ENCODE measurements at places on chromosomes 5 and 9.

GRCh38 chr5:144203750-144204596, 33.3 kb downstream of the KCTD16 start:
- ATAC-seq: peak; percentile 87

- ATAC-seq: no peak
Measured at GRCh38 chr9:37660691-37661090, 9.9 kb downstream of the FRMPD1 start.

- ATAC-seq: no peak
Measured at GRCh38 chr5:96986450-96986849, 50.6 kb downstream of the LNPEP start.

DNA sequence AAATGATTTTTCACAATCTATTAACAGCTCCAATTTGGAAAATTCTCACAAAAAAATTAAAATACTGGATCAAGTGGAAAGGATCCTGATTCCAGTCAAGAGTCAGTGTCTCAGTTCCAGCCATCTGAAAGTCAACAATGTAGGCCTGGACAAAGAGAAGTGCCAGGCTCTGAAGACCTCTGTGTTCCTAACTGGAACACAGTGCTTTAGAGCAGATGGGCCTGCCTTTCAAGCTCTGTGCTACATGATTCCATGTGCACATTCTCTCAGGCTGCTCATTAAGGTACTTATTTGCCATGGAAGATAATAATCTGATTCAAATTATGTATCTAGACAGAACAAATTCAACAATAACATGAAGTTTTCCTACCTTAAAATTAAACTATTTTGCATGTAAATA, 30.2 kb upstream of the ALDH1A1 start:
- ATAC-seq: no peak

DNA sequence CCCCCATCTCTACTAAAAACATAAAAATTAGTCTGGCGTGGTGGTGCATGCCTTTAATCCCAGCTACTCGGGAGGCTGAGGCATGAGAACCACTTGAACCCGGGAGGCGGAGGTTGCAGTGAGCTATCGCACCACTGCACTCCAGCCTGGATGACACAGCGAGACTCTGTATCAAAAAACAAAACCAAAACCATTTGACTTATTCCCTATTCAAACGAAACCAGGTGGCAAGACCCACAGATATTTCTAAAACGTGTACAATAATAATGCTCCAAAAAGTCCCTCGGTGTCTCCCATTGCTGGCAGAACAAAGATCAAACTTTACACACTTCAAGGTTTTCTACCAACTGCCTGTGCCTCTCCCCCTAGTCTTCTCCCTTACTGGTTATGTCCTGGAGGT, 29.8 kb downstream of the HMGCR start:
- ATAC-seq: no peak

DNA sequence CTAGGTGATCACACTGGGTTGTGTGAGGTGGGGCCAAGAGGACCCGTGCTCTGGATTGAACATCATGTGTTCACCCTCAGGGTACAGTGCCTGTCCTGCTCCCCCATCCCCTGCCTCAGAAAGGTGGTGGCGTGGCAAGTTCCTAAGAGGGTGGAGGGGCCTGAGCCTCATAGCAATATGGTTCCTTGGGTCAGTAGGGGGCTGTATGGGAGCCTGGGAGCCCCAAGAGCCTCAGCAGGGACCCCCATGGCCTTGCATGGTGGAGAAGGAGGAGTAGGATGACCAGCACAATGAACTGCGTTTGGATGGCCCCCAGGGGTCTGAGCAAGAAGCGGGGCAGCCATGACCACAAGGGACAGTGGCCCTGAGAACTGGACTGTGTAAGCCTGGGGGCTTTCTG, 89.6 kb upstream of the SHB start:
- no peak for ATAC-seq

- ATAC-seq: no peak
Measured at GRCh38 chr9:13809401-13809800, 504.5 kb downstream of the NFIB start.

DNA sequence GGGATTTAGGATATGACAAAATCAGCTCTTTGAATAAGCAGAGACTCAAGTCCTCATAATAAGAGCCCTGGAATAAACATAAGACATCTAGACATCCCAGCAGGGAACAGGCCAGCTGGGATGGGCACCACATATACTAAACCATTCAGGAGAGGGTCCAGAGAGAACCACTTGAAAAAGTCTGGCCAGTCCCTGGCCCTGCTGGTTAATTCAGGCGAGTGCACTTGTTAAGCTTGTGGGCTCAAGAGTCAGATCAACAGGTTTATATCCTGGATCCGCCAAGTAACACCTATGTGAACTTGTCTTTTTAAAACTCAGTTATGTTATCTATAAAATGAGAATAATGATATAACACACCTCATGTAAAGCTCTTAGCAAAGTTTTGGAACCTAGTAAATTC, 63.3 kb downstream of the CAVIN4 start:
- ATAC-seq: no peak

GRCh38 chr5:72035831-72036230, 71.4 kb upstream of the MAP1B start:
- no peak for ATAC-seq

GRCh38 chr9:133351908-133352634, 4.1 kb downstream of the RPL7A start:
- ATAC-seq: peak; percentile 31

DNA sequence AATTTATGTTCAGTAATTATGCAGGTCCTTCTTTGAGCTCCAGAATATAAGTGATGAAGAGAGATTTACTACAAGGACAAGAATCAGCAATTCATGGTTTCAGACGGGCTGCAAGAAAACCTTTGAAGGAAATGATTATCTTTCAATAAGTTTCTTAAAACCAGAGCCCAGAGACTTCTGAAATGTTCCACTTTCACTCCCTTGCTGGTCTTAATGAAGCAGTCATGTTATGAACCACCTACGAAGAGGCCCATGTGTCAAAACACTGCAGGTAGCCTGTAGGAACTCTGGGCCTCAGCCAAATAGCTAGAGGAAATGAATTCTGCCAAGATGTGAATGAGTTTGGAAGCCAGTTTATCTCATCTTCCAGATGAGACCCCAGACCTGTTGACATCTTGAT, 505.9 kb upstream of the MEF2C start:
- ATAC-seq: no peak

DNA sequence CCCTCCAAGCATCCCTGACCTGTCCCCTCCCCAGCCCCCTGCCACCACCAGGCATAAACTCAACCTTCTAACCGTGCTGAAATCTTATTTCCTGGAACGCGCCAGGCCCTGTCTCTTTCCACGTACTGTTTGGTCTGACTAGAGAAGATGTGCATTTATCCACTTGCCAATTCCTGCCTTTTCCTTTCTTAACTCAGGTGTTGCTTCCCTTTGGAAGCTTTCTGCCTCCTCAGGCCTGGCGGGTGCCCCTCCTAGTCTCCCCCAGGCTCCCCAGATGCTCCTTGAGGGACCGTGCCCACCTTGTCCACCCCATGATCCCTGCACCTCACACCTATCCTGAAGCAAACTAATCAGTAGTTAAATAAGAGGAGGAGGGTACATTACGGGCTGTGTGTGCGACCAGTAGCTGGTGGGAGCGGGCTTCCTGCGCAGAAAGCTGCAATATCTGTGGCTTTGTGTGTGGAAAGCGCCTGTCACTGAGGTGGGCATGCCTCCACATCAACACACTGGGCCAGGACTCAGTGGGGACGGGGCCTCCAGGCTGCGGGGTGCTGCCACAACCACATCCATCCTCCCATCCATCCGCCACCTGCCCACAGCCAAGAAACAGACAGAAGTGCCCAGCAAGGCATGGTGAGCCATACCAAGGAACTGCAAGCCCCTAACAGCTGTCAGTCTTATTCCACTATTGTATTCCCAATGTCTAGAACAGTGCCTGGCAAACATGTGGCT, 73.5 kb downstream of the COL23A1 start:
- ATAC-seq: no peak

DNA sequence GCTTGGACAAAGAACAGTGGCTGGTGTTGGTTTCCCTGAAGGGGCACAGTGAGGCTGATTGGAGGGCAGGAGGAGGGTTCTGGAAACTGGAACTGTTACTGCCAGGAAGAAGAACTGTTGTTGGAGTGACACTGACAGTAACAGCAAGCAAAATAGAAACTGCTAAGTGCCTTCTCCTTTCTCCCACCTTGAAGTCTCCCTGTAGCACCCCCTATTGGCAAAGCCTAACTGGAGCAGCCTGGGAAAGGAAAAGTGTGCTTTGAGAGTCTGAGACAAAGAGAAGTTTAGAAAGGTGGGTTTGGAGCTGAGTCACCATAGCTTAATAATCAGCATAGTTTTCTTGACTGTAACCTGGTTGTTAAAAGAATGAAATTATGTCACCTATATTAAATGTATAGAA, 2.5 kb upstream of the TMEM174 start:
- no peak for ATAC-seq

DNA sequence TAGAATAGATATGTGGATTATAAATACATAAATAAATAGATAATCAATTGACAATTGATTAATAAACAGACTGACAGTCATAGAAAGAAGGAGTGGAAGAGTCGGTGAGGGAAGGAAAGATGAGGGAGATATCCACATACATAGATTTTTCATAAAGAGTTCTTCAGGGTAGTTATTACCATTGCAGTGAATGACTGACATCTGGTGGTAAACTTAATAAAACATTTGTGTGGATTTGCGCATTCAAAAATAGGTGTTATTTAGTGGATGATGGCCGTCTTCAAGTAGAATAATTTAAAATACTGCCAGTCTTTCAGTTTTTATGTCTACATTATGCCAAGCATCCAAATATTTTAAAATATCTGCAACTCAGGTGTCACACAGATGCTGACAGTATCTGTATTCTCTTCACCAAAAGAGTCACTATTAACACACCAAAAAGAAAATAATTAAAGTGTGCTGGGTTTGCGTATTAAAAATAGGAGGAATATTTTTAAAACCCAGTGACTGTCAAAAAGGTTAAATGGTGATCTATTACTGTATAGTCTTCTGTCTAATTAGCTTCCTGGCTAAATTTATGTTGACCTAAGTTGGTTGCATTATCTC, 78.8 kb downstream of the GIN1 start:
- peak; percentile 74 for ATAC-seq

DNA sequence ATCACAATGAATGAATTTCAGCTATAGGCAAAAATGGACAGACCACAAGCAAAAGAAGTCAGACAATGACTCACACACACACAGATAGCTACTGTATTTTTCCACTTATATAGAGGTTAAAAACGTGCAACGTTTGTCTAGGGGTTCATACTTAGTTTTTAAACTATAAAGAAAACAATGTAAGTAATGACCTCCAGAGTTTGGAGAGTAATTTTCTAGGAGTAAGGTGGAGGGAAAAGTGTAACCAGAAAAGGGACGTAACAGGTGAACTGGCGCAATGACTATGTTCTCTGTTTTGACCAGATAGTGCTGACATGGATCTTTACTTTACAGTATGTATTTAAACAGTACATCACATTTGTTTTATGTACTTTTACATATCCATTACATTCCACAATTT, 51.1 kb downstream of the FNIP1 start:
- ATAC-seq: no peak

DNA sequence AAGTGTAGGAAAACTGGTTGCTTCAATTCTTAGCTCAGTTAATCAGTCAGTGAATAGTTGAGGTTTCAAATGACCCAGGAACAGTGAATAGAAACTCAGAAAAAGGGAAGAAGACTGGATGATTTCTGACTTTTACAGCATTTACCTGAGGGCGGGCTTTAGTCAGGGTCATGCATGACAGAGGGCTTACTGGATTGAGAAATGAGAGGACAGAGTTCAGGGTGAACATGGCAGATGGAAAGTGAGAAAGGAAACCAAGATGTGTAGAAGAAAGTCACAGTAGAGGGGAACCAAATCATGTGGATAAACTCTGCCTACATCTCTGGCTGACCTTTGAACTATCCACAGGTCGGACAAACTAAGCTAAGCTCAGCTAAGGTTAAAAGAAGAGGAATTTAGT, 596.0 kb downstream of the SEMA5A start:
- ATAC-seq: no peak

- no peak for ATAC-seq
Measured at GRCh38 chr9:95213117-95213516, 104.4 kb downstream of the FANCC start.

DNA sequence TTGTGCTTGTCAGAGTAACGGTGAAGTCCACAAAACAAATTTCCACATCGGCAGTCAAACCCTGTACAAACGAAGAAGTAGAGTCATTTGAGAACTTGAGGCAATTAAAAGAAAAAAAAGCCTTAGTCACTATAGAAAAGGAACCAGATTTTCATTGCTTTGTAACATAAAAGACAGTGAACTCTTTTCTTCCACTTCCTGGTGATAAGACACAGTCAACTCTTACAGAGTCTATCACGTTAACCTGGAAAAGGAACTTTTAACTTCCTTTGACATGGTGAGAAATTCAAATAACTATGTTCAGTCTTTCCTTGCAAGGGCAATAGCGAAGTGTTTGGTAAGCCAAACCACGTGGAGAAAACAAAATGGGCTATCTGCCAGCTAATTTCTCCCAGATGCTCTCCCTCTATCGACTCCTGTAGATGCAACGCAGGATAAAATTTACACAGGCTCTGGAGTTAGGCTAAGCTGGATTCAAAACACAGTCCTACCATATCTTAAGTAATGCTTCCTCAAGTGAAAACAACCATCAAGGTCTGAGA, 8.9 kb downstream of the ZFAND5 start:
- ATAC-seq: no peak

Measured in SK-N-SH treated with all-trans-retinoic acid at 6 μM for 48 hours (cell line).